ENCODE measurements at places on chromosomes 3 and 15.

- no peak for DNase-seq
These were observed 16.8 kb downstream of the EMC4 start for GRCh38 chr15:34241376-34242330.

- DNase-seq: no peak
These were observed 38.4 kb downstream of the PLCL2 start for GRCh38 chr3:16923112-16923511.

GRCh38 chr15:27058939-27059338, 88.0 kb downstream of the GABRG3 start:
- no peak for DNase-seq

DNA sequence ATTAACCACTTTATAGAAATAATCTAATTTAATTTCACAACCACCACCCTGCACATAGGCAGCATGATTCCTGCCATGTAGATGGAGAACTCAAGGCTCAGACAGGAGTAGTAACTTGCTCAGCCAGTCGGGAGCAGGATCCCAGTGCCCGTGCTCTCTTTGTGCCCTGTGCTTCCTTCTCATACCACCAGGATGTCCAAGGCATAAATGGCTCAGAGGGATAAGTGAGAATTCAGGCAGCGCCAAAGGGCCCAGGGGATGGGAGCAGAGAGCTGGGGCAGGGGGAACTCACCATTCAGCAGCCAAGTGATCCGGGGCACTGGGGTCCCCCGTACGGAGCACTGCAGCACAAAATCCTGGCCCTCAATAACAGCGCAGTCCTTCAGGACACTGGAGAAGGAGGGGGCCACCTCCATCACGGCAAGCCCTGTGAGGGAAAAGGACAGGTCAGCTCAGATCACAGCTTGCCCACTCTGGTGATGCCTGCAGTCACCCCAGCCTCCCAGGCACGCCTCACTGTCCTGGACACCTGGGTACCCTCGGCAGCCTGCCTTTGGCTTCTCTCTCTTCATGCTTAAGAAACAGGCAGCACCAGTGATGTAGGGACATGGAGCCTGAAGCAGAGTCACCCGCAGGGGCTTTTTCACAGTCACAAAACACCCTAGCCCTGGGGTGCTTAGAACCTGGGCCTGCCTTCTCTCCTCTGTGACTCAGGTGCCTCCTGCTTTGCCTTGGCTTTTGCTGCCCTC, 141.0 kb upstream of the HACD2 start:
- no peak for DNase-seq

DNA sequence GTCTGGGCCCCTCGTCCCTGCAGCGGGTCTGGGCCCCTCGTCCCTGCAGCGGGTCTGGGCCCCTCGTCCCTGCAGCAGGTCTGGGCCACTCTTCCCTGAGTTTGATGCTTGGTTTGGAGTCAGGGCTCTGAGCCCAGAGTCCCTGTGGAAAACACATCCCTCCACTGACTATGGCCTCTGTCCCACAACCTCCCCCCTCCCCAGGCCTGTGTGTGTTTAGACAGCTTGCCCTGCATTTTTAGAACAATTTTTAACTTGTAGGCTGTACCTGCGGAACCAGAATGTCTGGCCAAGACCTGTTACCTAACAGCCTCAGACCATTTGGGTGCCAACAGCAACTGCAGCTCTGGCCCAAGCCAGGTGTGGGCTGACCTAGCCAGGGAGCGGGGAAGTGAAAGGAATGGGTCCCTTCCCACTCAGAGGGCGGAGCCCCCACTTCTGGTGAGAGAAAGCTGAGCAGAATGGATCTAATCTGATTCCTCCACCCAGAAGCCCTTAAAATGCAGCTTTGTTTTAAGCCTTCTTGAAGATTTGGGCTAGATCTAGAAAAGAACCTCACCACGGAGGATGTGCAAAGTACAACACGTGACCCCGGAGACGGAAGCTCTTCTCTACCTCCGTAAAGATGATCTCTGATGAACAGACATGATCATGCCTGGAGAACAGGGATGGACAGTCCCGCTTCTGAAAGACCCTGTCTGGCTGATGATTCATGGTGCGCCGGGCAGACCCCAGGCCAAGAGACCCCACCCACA, 60.5 kb upstream of the TFRC start:
- DNase-seq: no peak

DNA sequence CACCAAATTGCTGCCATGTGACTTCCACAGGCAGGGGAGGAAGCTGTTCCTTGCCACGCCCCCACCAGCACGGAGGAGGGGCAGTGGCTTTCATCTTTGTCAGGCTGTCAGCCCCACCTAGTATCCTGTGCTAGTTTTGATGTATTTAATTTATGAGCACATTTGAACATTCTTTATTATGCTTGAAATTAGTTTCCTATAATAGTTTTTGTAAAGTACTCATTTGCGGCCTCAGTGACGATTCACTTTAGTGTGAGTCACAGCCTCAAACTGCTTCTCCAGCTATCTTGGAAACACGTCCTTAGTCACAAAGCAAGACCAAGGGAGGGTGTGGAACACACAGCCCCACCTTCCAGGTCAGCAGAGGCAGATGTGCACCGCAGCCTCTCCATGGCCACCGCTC, 239.9 kb upstream of the ATP10A start:
- no peak for DNase-seq

- DNase-seq: no peak
These were observed 191.1 kb upstream of the RASGRP1 start for GRCh38 chr15:38755718-38756117.

DNA sequence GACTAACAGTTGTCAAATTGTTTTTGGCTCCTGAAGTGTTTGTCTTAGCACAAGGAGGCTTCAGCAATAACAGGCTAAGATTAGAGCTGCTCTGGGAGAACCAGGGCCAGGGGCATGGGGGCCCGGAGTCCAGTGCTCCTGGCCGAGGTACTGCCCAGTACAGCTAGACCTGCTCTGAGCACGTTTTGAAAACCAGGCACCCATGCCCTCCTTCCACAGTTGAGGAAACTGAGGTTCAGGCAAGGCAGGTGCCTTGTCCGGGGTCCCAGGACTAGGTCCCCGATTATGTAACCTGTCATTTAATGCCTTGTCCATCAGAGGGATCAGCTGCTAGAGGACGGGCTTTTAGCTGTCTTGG, 19.2 kb downstream of the KBTBD13 start:
- DNase-seq: no peak

- no peak for DNase-seq
These were observed 5.3 kb downstream of the SEMA7A start for GRCh38 chr15:74428442-74428787.

- DNase-seq: no peak
These were observed 215.6 kb upstream of the VEPH1 start for GRCh38 chr3:157718800-157719199.

GRCh38 chr15:39593656-39594445, 13.0 kb downstream of the THBS1 start:
- DNase-seq: no peak

GRCh38 chr15:35810007-35810406, 264.0 kb upstream of the DPH6 start:
- DNase-seq: no peak

- DNase-seq: no peak
These were observed 55.7 kb downstream of the UNC13C start for GRCh38 chr15:54033869-54034458.

- DNase-seq: no peak
These were observed 41.6 kb downstream of the PYDC2 start for GRCh38 chr3:191502583-191502982.

- DNase-seq: peak; percentile 29
These were observed 110.8 kb upstream of the ATP11B start for GRCh38 chr3:182682263-182683241.

DNA sequence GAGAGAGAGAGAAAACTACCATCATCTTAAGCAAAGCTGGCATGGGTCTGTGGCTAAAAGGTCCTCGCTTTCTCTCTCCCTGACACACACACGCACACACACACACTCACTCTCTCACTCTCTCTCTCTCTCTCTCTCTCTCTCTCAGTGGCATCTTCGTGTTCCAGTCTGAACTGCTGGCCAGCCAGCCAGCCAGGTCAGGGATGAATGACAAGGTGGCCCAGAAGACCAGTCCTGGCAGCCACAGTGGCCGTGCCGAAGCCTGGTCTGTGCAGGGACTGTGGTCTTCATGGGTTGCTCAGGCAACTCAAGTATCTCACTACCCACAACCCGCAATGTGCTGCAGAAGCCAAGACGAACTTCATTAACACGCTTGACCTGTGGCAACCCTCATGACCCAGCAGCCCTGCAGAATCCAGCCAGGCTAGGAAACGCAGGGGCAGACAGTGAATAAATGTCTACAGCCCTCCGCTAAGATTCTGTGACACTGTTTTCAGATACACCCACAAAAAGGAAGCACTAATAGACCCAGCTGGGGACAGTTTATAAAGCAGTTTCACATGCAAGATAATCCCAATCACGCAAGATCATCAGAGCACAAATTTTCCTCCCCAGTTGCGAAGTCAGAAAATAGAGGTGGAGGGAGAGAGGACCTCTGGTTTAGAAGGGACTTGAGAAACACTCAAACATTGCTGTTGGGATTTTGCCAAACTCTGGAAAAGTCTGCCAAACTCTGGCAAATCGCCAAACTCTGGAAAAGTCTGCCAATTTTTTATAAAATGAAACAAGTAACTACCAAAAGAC, 66.4 kb downstream of the XXYLT1 start:
- DNase-seq: no peak

- peak; percentile 12 for DNase-seq
These were observed 36.3 kb upstream of the PLA2G4E start for GRCh38 chr15:42056934-42057798.

DNA sequence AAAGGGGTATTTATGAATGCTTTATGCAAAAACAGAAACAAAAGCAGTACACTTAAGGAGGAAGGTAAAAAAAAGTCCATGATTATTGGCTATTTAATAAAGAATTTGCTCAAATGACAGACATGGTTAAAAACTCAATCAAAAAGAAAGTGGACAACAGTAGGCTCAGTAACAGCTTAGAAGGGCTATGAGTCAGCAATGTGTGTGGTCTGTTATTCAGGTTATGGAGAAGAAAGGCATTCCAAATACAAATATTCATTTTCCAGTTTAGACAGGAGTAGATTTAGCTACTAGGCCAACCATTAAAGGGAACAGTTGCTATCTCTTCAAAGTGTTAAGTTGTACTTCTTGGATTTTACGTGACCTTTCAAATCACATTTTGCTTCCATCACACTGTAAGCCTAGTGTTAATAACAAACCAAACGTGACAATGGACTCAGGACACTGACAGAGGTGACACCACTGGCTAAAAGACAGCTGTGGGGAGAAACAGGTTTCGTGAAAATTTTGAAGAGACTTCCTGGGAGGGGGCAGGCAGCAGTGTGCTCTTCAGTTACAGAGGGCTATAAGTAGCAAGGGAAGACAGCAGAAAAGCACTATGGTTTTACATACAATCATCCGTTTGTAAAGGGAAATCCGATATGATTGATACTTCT, 41.7 kb upstream of the MYO5C start:
- no peak for DNase-seq

- peak; percentile 97 for DNase-seq
These were observed 271.4 kb upstream of the PPP2R3A start for GRCh38 chr3:135694142-135694541.

GRCh38 chr3:161349529-161350312, 21.6 kb downstream of the SPTSSB start:
- DNase-seq: no peak

- DNase-seq: no peak
These were observed 79.5 kb upstream of the POMGNT2 start for GRCh38 chr3:43185274-43185982.

- DNase-seq: no peak
These were observed 55.9 kb upstream of the GCNT3 start for GRCh38 chr15:59555696-59556095.

DNA sequence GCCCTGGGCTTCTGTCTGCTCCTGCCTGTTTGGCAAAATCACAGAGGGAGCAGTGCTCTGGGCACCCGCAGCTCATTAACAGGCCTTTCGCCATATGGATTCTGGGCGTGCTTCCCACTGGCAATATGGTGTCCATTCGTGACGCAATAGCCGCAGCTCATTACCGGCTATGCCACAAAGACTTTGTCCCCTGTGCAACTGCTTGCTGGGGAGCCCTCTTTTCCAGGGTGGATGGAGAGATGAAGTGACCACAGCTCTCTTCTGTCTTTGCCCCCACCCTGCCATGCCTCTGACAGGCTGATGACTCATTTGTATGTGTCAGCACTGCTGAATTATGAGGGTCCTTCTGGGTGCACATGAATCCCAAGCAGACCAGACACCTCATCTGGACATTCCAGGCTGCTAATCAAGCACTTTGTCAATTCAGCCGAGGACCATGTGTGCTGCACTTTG, 214.3 kb upstream of the FEZF2 start:
- DNase-seq: no peak

DNA sequence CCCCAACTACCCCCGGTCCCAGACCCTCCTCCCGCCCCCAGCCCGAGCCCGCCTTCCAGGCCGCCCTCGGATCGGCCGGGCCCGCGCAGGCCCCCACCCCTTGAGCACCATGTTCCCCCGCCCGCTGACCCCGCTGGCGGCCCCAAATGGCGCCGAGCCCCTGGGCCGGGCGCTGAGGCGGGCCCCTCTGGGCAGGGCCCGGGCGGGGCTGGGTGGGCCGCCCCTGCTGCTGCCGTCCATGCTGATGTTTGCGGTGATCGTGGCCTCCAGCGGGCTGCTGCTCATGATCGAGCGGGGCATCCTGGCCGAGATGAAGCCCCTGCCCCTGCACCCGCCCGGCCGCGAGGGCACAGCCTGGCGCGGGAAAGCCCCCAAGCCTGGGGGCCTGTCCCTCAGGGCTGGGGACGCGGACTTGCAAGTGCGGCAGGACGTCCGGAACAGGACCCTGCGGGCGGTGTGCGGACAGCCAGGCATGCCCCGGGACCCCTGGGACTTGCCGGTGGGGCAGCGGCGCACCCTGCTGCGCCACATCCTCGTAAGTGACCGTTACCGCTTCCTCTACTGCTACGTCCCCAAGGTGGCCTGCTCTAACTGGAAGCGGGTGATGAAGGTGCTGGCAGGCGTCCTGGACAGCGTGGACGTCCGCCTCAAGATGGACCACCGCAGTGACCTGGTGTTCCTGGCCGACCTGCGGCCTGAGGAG, 472 bp downstream of the CHST14 start:
- DNase-seq: no peak

DNA sequence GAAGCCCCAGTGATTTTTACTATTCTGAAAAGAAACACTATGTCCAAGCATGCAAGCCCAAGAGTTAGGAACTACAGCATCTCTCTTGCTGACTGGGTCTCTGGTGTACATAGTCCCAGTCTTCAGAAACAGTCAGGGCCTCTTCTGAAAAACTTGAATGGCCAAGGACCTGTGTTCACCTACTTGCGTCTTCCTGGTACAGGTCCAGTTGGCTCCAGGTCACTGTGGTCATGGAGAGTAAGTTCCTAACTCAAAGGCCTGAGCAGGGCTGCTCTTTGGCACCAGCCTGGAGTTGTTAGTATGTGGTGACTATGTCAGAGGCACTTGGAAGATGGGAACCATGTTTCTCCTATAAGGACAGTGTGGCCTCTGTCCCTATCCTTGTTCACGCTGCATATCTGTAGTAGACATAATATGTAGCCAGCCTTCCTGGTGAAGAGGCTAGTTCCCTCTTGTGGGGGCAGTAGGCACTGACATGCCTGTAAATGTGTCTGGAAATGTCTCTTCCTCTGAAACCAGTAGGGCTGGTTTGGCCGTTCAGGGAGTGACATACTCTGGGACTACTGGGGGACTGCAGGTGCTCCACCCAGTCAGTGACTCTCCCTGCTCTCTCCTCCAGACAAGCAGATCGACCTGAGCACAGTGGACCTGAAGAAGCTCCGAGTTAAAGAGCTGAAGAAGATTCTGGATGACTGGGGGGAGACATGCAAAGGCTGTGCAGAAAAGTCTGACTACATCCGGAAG, 2.6 kb upstream of the RBM15B start:
- no peak for DNase-seq
